ENCODE measurements at places on chromosomes 1 and 21.

- DNase-seq = no peak
Observed at GRCh38 chr1:183276386-183277080, 90.5 kb downstream of the LAMC2 start.

DNA sequence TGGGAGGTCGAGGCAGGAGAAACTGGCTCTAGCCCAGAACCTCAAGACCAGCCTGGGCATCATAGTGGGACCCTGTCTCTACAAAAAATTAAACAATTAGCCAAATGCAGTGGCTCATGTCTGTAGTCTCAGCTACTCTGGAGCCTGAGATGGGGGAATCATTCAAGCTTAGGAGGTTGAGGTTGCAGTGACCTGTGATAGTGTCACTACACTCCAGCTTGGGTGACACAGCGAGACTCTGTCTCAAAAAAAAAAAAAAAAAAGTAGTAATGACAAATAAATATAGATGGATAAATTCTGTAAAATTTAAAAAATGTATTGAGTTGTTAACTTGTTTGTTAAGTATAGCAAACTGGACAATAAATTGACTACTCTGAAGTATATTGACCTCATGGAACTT is 5.9 kb upstream of the CDC14A start:
- no peak for DNase-seq

DNA sequence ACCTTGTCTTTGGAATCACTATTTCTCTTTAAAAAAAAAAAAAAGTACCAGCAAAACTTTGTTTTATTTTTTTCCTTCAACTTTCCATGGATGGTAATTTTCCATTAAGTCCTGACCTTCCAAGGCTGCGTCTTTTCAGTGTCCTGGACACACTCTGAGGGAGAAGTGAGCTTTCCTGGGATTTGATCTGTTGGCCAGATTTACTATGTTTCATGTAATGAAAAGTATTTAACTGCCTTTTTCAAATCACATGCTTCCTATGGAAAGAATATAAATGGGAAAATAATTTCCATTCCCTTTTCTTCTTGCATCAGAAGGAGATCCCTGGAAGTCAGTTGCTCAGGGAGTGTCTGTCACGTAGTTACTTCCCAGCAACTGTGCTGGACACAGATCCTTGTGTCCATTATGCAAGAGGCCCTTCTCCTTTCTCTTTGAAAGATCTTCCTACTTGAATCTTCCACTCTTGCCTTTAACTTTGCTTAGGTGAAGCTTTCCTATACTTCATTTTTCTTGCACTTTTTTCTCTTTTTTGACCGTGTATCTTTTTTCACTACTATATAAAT is 59.3 kb downstream of the CENPF start:
- DNase-seq = no peak

DNA sequence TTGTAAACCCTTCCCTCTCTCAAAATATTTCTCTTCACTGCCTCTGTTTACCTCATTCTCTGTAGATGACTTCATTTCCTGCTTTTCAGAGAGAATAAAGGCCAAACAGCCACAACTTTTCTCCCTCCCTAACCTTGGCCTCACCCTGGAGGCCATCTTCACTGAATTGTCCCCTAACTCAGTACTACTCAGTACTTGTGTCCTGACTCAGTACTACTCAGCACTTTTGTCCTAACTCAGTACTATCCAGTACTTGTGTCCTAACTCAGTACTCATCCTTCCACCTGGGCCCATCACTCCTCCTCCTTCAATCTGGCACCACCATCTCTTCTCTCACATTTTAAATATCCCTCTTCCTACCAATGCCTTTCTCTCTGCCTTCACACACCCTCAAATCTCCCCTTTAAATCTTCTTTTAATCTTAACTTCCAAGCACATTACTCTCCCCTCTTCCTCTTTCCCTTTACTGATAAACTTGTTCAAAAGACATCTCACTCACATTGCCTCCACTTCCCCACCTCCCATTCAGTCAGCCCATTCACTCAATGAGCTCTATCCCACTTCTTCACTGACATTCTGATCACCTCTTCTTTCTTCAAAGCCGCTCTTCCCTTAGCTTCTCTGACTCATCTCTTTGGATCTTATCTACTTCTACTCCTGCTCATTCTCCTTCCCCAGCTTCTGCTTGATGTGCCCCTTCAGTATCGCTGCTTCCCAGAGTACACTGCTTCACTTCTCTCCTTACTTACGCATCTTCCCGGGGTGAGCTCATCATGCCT is 121.4 kb downstream of the RNF220 start:
- no peak for DNase-seq

DNA sequence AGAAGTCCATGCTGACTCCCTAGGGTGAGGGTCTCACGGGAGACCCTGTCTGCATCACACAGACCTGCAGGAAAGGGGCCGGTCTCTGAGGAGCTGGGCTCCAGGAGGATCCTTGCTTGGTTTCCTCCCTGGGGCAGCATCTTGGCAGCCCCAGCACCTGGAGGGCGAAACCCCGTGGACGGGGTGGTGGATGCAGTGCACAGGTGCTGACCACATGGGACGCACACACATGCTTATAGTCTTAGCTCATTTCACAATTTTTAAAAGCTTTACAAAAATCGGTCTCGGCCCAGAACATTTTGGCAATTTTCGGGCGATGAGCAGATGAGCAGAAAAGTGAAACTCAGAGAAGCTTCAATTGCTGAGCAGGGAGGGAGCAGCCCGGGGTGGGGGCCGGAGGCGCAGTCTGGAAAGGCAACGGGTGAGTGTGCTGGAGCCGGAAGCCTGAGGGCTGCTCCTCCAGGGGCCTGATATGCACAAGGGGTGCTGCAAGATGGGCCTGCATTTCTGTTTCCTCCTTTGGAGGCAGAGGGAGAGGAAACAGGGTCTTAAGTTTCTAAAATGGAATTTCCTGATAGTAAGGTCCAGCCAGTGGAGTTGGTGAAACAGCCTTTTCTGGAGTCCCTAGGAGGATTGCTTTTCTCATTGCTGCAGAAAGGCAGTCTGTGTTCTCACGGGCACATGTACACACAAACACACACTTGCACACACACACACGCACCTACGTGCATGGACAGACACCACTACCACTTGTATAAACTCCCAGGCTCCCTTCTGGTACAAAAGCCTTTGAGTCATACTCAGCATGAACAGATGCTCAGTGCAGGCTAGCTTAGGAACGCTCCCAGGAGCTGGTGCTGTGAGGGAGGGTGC is 60.6 kb downstream of the SCCPDH start:
- no peak for DNase-seq

- DNase-seq = peak; percentile 1
Observed at GRCh38 chr21:30102871-30103270, 63.7 kb downstream of the CLDN17 start.

- no peak for DNase-seq
Observed at GRCh38 chr1:26122988-26123973, 11.7 kb downstream of the PDIK1L start.

DNA sequence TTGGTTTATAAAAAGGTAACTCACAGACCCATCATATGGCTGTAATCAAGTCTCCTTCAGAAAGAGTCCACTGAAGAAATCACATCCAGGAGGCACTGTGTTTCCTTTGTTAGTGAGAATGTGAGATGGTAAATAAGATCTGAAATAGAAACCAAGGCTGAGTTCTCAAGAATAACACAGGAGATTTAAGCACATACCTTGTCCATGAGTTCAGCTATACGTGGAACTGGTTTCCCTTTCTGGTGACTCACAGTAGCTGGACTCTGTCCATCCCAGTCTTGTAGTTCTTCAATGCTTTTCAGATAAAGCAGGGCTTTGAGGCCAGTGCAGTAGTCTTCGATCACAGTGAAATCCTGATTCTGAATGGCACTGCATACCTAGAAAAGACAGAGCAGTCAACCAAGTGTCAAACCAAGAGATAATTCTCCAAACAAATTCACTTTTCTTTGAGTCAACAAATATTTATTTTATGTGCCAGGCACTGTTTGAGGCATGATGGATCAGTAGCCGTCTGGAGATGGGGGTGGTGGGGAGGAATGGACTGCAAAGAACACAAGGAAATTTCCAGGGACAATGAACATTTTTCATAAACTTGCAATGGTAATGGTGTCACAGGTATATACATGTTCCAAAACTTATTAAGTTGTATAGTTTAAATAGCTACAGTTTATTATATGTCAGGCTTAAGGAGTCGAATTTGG is 471.4 kb downstream of the PTBP2 start:
- no peak for DNase-seq

GRCh38 chr1:245716561-245716960 is 561.8 kb downstream of the KIF26B start:
- DNase-seq = no peak

DNA sequence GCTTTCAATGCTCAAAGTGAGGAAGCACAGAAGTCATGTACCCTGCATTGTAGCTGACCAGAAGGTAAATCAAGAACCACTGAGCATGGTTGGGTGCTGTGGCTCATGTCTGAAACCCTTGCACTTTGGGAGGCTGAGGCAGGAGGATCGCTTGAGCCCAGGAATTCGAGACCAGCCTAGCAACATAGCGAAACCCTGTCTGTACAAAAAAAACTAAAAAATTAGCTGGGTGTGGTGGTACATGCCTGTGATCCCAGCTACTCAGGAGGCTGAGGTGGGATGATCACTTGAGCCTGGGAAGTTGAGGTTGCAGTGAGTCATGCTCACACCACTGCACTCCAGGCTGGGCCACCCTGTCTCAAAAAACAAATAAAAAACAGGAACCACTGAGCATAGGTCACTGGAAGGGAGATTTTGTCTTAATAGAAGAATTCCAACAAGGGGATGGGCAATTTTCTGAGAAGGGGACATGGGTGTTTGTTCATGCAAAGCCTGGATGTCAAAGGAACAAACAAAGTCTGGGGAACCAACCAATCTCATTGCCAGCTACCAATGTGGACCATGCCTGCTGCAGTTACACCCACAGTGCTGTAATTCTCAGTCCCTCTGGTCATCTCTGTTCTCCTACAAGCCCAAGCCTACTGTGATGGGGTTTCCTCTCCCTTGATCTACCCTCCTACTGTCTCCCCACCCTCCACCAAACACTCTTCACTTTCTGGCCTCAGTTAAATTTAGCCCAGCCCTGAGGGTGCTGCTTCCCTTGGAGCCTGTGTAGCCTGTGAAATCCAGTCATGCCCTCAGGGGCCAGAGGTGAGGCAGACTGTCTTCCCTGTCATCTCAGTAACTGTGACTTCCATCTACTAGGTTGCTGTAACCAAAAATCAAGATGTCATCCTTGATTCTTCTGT is 47.9 kb downstream of the ELF3 start:
- no peak for DNase-seq

GRCh38 chr1:236175642-236176336 is 33.5 kb downstream of the GPR137B start:
- no peak for DNase-seq

DNA sequence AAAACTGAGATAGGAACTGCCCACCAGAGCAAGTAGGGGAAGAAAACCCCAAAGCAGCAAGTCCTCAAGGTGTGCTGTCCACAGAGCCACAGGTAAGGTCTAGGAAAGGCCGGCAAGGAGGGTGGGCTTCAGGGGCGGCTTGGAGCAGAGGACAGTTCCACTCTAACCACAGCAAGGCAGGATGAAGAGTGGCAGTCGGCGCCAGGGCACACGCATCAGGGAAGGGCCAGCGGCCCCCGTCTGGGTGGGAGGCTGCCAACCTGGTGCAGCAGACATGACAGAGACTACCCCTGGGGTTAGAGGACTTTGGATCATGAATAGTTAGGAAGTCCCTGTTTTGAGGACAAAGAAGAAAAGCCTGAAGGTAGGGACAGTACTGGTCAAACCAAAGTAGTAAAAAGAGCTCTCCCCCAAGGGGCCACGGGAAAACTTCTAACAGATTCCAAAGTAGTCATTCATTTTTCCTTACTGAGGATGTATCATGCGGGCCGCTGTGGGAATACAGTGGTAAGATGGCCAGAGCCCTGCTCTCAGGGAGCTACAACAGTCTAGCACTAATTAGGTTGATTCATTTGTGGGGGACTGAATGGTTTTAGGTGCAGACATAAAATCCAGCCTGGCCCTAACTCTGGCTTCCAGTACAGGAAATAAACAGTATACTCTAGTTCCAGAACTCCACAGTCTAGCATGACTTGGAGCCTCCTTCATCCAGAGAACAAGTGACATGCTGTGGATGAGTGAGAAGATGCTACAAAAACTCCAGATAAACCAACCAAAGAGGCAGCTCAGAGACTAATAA is 3.5 kb upstream of the RAP1GAP start:
- no peak for DNase-seq

DNA sequence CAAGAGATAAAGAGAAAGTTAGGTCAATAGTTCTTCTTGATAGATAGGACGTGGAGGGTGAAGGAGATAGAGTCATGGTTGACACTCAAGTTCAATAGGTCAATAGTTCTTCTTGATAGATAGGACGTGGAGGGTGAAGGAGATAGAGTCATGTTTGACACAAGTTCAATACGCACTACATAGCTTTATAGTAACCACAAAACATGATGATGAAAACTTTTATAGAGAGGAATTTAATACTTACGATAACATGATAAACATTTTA is 5.8 kb upstream of the DDX59 start:
- no peak for DNase-seq

DNA sequence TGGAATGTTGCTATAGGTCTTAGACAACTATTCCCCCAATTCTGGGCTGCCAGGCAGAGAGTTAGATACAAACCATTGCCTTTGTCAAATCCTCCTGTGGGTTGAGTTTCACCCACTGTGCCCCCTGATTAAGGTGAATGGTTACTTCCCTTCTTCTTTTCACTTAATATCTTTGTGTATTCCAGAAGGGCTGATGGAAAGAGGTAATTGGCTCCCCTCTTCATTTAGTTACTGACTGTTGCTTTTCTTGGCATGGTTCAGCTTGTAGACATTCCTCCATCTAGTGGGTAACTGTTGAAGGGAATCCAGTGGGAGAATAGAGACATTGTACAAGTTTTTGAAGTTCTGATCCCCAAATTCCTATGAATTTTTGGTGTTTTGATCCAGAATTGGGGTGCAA is 43.8 kb upstream of the MACF1 start:
- DNase-seq = no peak

DNA sequence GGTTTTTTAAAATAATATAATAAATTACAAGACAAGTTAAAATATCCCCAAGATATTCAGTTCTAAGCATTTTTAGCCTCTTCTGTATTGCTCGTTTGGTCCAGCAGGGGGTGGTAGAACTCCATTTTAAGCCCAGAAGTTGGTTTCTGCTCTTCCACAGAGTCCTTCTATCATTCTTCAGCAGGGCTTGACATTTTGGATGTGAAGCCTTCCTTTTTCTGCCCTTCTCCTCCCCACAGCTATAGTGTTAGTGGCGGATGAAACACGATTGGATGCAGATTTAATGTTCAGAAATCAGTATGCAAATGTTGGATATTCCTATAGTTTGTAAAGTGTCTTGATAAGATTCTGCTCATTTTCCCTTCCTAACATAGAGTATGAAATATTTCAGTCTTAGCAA is 1.4 kb downstream of the NCAM2 start:
- DNase-seq = peak; percentile 88

DNA sequence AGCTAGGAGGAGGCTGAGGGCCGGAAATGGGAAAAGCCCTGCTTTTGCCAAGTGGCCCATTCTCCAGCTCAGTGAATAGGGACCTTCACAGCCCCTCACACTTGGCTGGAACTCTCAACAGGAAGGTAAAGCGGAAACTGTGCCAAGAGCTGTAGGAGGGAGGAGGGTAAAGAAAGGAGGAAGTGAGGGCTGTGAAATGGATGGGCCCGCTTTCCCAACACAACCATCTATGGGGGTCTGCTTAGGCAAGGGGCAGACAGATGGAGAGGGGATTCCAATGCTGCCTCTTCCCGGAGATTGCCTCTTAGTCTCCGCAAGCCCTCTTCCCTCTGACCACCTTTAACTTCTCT is 5.2 kb downstream of the INKA2 start:
- no peak for DNase-seq
